Stimulated activated CD8-positive, alpha-beta memory T cell treated with anti-CD3 and anti-CD28 coated beads, Interleukin-4, amount 100 ng/mL, for 24 hours (primary cell): ENCODE measurements at places on chromosomes 13 and 19.

- DNase-seq = no peak
These were observed 126.6 kb upstream of the UFM1 start for GRCh38 chr13:38223089-38223488.

DNA sequence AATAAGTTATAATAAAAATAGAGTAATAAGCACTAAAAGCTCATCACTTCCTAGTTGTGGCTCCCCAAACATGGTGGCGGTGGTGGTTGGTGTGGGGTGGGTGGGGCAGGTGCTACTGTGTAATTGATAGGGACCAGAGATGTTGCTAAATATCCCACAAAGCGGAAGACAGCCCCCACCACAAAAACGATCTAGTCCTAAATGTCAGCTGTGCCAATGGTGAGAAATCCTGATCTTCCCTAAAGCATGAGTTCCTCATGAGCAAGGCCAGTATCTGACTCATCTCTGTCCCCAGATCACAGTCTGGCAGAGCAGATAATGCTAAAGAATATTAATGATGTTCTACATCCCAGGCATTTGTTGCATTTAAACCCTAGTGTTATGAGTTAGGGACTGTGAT, 1.9 kb upstream of the EDDM13 start:
- no peak for DNase-seq

- DNase-seq = no peak
These were observed 26.5 kb downstream of the WDR88 start for GRCh38 chr19:33158365-33158764.

- no peak for DNase-seq
These were observed 37.4 kb downstream of the KLF5 start for GRCh38 chr13:73096173-73096572.

DNA sequence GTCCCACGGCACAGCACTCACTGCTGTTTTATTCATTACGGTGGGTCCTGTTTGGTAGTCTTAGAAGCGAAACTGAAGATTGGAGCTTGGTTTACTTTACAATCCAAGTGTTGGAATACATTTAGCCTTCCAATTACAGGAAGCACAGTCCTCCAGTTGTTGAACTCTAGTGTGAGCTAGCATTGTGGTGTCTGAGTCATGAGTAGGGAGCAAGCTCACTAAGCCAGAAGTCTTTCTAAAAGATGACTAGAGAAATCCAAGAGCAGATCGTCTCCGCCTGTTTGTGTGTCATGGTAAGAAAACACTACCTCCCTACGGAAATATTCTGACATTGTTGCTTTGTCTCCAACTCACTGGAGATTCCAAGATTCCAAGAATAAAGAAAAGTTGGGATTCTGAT, 10.1 kb upstream of the SHISA2 start:
- DNase-seq = no peak

DNA sequence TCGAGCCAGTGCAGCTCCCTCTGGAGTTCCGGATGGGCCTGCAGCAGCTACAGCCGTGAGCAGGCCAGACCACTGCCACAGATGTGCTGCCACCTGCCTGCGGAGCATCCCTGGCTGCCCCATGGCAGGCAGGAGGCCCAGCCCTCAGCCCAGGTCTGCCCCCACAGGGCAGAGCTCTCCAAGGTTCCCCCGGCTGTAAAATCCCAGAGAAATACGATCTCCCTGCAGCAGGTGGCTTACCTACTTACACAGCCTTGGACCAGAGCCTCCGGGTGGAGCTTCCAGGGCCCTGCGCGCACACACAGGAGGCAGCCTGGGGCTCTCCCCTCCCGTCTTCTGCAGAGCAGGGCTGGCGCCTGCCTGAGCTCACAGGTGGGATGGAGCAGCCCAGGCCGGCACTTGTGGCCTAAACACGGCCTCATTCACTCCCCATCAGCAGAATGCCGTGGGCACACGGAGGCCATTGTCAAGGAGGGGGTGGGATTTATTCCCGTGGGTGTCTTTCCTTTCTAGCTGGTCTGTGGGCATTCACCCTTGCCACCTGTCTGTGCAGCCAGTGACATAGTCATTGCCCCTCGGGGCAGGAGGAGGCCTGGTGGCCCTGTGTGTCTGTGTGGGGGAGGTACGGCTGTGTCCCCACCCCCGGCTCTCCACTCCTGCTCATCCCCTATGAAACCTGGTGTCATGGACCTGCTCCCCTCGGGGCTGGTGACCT, 118.0 kb downstream of the KDM4B start:
- no peak for DNase-seq

DNA sequence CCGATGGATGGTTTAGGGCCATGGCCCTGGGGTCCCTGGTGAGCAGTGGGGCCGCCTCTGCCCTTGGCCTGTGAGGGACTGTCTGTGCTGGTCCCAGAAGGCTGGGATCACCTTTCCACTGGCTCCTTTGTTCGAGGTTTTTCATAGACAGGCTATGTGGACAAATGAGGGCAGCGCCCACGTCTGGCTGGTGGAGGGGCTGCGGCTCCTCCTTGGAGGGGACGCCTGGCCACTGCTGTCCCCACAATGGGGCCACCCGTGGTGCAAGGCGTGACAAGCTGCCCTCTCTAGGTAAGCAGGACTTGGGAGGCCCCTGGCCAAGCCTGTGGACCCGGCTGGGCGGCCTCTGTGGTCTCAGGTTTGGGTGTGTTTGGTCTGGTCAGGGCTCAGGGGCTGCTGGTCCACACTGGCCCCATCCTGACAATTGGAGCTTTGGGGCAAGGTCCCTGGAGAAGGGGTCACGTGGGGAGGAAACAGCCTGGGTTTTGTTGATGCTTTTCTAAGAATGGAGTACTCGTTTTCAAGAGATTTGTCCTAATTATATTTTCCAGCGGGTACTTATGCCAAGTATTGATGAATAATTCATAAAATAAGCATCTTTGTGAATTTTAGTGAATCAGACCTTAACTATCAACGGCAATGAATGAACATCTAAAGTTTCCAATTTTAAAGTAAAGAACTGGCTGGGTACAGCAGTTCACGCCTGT, 33.3 kb downstream of the MCF2L start:
- no peak for DNase-seq

DNA sequence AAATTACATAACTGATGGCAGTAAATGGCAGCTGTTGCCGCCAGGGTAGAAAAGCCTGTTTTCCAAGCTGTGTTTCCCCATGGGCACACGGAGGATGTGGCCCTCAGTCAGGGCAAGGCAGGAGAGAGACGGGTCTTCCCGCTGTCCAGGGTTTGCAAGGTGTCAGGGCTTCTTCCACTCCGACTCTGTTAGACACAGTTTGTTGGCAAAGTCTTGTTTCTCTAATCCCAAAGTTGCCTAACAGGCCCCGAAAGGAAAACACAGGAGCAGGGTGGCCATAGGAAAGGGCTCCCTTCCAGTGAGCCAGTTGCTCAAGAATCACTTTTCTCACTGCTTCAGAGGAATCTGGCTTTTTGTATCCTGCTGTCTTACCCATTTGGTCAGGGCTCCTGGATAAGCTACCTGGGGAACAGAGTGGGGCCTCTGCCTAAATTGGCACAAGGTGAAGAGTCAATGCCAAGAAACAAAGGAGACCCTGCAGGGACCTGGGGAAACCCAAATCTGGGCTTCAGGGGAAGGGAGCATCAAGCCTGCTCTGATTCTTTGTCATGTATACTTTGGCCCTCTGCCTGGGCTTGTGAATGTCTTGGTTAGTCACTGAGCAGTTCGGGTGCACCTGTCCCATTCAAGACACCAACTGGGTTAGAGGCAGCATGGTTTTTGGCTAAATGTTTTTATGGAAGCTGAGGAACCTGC, 29.0 kb upstream of the CXCL17 start:
- DNase-seq = no peak

DNA sequence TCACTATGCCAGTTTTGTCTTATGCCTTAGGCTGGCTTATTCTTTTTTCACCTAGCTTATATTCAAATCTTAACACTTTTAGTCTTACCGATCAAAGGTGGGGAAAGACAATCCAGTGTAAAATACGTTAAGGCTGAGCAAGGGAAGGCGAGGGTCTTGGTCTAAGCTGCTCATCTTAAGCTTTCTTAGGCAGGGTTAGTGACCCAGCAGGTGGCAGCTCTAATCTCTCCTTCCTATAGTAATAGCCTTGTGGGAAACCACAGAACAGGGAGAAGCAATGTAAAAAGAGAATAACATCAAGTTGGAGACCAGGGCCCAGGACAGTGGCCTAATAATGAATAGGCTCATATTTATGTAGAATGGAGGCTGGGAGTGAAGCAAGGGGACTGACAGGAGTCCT, 45.9 kb downstream of the COG3 start:
- DNase-seq = no peak

- DNase-seq = no peak
These were observed 34.0 kb upstream of the HOMER3 start for GRCh38 chr19:18975011-18975410.

- no peak for DNase-seq
These were observed 7.4 kb upstream of the CDC34 start for GRCh38 chr19:524062-524674.
